CD4-positive, alpha-beta T cell treated with Interleukin-4 for 1 hour (primary cell): ENCODE measurements at places on chromosomes 7 and 10.

- DNase-seq, result no peak
Measured at GRCh38 chr7:92253251-92253650, 7.5 kb downstream of the ANKIB1 start.

DNA sequence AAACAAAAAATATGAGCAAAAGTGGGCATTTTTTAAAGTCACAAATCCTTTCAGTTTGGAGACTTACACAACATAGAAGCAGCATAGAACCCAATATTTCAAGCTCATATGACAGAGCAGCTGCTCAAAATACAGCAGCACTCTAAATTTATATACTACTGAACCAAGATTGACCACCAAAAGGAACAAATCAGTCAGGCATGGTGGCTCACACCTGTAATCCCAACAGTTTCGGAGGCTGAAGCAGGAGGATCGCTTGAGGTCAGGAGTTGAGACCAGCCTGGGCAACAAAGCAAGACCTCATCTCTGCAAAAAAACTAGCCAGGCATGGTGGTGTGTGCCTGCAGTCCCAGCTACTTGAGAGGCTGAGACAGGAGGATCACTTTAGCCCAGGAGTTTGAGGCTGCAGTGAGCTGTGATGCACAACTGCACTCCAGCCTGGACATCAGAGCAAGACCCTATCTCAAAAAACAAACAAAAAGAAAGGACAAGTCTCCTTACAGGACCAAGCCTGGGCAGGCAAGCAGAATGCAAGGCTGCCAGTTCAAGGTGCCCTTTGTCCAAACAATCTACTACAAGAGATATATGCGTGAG is 40.0 kb downstream of the PARD3 start:
- no peak for DNase-seq

GRCh38 chr7:24755541-24756407 is 1.5 kb downstream of the GSDME start:
- peak; percentile 5 for DNase-seq

DNA sequence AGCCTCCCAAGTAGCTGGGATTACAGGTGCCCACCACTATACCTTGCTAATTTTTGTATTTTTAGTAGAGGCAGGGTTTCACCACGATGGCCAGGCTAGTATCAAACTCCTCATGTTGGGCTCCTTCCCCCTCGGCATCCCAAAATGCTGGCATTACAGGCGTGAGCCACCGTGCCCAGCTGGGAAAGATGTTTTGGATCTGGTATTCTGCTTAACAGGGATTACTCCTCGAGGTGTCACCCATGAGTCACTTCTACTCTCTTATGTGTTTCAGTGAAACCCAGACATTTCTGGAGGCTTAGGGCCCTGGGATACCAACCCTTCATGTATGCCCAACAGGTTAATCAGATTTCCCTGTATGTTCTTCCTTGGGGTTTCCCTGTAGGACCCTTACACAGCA is 11.8 kb upstream of the OPN4 start:
- no peak for DNase-seq

- DNase-seq, result peak; percentile 90
Measured at GRCh38 chr7:130912862-130913638, 179.0 kb upstream of the KLF14 start.

DNA sequence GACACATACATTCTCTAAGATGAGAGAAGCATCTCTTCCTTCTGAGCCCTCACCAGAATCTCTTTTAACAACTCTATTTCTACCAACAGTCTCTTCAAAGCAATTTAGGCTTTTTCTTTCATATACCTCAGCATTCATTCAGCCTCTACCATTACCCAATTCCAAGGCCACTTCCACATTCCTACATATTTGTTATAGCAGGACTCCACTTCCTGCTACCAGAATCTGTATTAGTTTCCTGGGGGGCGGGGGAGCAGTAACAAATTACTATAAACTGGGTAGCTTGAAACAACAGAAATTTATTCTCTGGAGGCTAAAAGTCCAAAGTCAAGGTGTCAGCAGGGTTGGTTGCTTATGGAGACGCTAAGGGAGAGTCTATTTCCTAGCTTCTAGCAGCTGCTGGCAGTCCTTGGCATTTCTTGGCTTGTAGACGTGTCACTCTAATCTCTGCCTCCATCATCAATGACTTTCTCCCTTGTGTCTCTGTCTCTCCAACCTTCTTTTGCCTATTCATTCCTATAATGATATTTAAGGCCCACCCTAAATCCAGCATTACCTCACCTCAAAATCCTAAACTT is 7.4 kb downstream of the PRPS1L1 start:
- DNase-seq, result no peak

- DNase-seq, result no peak
Measured at GRCh38 chr7:14875941-14876587, 26.5 kb downstream of the DGKB start.

DNA sequence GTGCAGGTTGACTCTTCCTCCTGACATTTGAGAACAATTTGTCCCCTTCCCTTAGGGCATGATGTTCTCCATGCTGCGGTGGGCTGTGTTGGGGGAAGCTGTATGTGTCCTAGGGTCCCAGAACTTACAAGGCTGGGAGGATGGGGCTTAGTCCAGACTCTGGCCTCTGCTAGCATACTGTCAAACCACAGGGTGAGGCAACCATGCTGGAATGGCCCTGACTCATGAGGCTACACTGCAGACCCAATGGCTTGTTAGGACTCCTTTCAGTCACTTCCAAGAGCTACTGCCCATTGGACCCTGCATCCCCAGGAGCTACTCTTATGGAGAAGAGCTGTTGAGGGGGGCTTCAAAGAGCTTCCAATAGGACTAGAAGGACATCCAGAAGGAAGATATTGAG is 20.1 kb upstream of the FAM170B start:
- DNase-seq, result no peak

DNA sequence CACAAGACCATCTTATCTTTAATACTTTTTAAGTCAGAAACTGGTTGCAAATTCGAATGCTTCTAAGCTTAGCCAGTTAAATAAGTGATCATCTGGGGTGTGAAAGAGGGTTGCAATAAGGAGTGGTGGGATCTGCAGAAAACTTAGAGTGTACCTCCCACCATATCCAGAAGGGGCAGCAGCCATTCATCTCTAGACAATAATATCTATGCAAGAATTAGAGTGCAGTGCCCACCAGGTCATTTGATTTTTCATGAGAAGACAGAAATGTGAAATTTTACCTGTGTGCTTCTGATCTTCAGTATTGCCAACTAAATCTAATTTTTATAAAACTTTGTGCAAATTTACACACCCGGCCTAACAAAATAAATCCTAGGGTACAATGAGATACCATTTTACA is 127.2 kb upstream of the SP4 start:
- DNase-seq, result peak; percentile 7

- no peak for DNase-seq
Measured at GRCh38 chr10:62580396-62580795, 206.2 kb downstream of the ZNF365 start.

DNA sequence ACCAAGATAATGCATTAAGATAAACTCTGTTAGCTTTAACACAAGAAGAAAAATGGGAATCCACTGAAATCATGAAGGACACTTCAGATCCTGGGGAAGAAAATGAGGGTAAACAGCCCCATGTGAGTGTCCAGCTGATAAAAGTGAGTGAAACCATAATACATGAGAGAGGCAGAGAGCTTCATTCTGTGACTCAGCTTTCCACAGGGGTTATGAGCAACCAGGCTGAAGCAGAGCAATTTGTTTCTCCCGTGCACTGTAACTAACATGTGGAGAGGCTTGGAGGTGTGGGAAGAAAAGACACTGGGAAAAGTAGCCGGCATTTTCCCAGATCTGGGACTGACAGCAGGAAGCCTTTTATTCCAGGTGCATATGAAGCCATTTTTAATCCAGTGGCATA is 971.7 kb downstream of the ANKRD7 start:
- DNase-seq, result no peak

GRCh38 chr7:134450294-134451000 is 8.5 kb downstream of the AKR1B1 start:
- no peak for DNase-seq

DNA sequence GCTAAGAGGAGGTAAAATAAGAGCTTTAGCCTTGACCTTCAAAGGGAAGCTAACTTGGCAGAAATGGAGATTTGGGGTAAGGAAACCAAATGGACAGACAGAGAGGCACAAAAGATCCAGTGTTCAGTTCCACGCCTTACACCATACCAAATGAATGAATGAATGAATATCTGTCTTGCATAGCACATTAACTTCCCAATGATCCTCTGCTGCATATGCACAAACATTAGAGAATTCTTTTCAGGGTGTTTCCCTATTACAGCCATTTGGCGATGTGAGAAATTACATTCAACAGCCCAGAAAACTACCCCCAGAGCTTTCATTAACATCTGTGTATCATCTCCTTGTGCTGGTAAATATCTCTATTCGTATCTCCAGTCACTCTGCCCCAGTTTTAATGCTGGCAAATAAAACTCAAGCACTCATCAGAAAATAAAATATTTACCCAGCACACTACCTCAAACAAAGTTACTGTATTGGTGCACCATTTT is 1056.2 kb downstream of the SORCS3 start:
- DNase-seq, result no peak

DNA sequence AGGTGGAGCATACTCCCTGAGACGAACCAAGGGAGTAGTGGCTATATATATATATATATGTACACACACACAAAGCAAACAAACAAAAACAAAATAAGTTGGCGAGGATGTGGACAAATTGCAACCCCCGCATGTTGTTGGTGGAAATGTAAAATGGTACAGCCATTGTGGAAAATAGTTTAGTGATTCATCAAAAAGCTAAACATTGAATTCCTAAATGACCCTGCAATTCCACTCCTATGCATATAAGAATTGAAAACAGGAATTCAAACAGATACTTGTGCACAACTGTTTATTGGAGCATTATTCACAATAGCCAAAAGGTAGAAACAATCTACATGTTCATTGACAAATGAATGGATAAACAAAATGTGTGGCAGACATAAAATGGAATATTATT is 407.9 kb downstream of the KCNMA1 start:
- DNase-seq, result no peak

DNA sequence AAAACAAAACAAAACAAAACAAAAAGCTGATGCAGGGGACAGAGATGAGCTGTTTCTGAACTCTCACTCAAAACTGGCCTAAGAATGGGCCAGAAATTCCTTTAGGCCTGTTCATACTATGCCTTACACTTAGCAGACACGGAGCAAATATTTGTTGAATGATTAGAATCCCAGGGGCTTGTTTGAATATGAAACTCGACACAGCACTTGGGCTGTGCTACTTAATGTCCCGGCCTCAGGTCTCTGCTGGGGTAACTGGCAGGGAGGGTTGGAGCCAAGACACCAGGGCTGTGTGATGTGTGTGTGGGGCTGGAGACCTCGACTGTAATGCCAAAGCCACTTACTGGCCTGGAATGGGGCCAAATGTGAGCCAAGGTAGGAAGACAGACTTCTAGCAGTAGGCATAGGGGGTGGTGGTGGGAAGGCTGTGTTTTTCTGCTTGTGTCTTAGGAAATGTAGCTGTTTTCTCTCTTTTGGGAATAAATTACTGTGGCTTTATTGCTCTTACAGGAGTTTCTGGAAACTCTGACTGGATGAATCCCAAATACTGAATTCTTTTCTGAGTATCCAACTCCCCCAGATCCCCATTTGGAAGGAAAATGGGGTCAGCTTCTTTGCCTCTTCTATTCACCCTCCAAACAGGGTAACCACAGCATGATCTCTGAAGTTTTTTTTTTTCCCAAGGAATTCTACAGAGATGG is 66.7 kb downstream of the EMX2 start:
- no peak for DNase-seq

DNA sequence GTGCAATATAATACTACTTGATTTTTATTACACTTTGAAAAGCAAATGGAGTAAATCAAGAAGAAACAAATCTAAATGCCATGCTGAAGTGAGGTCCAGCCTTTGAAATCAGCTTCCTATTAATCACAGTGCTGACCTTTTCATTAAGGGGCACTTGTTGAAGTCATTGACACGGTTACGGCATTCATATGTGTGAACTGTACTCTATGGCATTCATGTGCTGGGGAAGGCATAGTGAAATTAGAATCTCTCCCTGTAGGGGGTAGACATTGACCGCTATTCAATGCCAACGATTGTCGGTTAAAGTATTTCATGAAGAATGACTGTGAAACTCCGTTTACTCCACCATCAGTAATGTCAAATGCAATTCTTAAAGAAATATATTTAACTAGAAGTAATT is 296.1 kb upstream of the SEMA3A start:
- no peak for DNase-seq

DNA sequence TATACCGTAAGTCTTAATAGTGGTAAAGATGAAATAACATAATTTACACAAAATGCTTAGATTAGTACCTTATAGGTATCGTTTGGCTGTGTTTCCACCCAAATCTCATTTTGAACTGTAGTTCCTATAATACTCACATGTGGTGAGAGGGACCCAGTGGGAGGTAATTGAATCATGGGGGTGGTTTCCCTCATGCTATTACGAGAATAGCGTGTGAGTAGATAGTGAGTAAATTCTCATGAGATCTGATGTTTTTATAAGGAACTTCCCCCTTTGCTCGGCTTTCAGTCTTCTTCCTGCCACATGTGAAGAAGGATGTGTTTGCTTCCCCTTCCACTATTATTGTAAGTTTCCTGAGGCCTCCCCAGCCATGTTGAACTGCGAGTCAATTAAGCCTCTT is 426.3 kb upstream of the POT1 start:
- no peak for DNase-seq

DNA sequence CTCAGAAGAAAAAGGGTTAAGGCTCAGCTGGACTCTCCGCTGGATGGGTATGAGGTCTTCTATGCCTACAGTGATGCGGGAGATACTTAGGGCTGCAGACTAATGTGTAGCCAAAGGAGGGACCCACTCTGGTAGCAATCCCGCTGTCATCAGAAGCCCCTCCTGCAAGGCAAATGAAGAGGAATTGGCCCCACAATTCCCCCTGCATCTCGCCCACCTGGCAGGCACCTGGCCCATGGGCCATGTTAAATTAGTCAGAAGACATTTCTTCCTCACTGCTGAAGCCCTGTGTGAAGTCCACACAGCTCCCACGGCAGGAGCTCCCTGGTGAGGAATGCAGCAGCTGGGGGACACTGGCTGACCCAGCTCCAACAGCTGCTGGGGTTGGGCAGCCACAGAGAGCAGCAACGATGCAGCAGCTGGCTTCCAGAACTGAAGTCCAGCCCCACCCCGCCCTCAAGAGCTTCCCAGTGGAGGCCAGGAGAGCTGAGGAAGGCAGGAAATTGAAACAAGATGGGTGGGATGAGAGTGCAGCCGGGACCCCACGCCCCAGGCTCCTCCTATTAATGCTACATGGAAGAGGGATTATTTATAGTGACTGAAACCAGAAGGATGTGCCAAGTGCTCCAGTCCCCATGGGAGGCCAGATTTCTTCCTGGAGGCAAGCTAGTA is 5.5 kb downstream of the VSTM4 start:
- DNase-seq, result no peak

- no peak for DNase-seq
Measured at GRCh38 chr7:108291152-108291508, 161.0 kb upstream of the LAMB4 start.

DNA sequence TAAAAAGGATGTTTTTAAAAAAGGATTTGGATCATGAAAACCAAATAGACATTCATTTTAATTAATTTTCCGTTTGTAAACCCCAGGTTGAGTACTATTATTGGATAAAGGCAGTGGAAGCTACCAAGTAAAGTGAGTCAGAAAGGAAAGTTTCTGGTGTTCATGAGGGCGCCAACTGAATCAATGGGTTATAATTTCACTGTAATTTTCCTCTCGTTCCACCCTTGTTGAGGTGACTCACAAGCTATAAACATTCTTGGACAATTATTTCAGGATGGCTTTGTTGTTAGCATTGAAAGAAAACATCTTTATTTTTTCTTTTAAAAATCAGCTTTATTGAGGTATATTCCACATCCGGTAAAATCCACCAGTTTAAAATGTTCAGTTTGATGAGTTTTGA is 5.1 kb upstream of the FAM133B start:
- DNase-seq, result no peak

- no peak for DNase-seq
Measured at GRCh38 chr7:100089458-100090196, 858 bp downstream of the COPS6 start.
